ENCODE measurements at places on chromosomes 12 and 14.

GRCh38 chr14:72075649-72076334 lies 143.6 kb downstream of the RGS6 start:
- no peak for DNase-seq

DNA sequence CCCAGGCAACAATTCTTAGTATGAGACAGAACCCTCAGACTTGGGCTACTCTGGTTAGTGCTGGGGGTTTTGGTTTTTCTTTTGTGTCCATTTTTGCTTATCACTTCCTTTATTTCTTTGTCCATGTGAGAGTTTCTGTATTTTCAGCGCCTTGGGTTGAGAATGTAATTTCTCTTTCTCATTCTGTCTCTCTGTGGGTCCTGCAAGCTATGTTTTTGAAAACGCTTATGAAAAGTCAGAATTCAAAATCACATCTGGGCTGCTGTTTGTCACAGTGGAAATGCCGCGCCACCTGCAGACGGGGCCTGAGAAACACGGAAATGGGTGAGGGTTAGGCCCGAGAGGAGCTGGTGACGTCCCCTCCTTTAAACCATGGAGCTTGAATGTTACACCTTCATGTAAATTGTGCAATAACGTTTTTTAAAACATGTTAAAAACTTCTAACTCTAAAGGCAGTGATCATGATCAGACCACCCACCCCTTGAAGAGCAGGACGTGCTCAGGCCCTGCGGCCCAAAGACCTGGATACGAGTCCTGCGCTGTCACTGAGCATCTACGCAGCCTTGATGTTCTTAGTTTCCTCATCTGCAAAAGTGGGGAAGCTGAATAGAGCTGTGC lies 26.1 kb downstream of the JDP2 start:
- DNase-seq, result no peak

- DNase-seq, result no peak
Observed at GRCh38 chr12:106910202-106910601, 45.5 kb upstream of the TMEM263 start.

DNA sequence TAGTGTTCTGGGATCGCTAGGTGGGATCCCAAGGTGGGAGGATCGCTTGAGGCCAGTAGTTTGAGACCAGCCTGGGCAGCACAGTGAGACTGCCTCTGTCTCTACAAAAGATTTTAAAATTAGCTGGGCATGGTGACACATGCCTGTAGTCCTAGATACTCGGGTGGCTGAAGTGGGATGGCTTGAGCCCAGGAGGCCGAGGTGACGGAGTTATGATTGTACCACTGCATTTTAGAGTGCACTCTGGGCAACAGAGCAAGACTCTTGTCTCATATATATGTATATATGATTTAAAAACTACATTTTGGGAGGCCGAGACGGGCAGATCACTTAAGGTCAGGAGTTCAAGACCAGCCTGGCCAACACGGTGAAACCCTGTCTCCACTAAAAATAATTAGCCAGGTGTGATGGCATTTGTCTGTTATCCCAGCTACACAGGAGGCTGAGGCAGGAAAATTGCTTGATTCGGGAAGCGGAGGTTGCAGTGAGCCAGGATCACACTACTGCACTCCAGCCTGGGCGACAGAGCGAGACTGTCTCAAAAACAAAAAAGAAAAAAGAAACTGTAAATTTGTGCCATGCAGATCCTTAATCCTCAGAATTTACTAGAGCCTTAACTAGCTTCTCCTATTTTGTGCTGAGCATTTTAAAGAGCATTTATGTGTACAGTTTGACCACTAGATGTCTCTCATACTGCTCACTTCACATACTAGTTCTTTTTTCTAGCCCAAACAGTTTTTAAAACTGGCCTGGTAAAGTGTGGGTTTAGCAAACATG lies 114.8 kb downstream of the MON2 start:
- peak; percentile 69 for DNase-seq

- no peak for DNase-seq
Observed at GRCh38 chr14:60093080-60093479, 1.4 kb downstream of the PCNX4 start.

All from NCI-H82 (cell line).